ENCODE measurements at places on chromosomes 2 and 18. TPM values are rescaled to one million over a fixed set of nuclear protein-coding genes. Genes with fewer than 3 reads are reported as not detected.

The ERBB4 gene
- total RNA-seq = not detected

The CCDC85A gene
- 23.5 TPM for total RNA-seq

The GMCL1 gene
- 7.4 TPM for total RNA-seq

The LYPD6B gene
- total RNA-seq = 23.6 TPM

The LCT gene
- total RNA-seq = not detected

The RIT2 gene
- total RNA-seq = not detected

The RUFY4 gene
- not detected for total RNA-seq

The PTPRM gene
- total RNA-seq = 46.6 TPM

The MAP2 gene
- total RNA-seq = 1.5 TPM

The TEX44 gene
- total RNA-seq = not detected

The MAL gene
- total RNA-seq = not detected

The CNTNAP5 gene
- not detected for total RNA-seq

The NGEF gene
- total RNA-seq = 0.20 TPM

The RSAD2 gene
- total RNA-seq = not detected

The CIB4 gene
- not detected for total RNA-seq

The SIX2 gene
- not detected for total RNA-seq

Data from HFFc6 (cell line).